ENCODE measurements at places on chromosomes 12 and 14. TPM values are rescaled to one million over a fixed set of nuclear protein-coding genes. Genes with fewer than 3 reads are reported as not detected.

The GPR84 gene
- total RNA-seq: 0.39 TPM

The PCED1B gene
- total RNA-seq: 42.3 TPM

The IKBIP gene
- 23.6 TPM for total RNA-seq

The GDF11 gene
- 18.2 TPM for total RNA-seq

The GARIN6 gene
- not detected for total RNA-seq

The RAD51B gene
- 31.7 TPM for total RNA-seq

The TMEM119 gene
- 0.30 TPM for total RNA-seq

The B4GALNT1 gene
- total RNA-seq: 1.9 TPM

The WNK1 gene
- total RNA-seq: 170 TPM

The SLC17A8 gene
- not detected for total RNA-seq

The TMBIM6 gene
- total RNA-seq: 445 TPM

The BCL2L2 gene
- total RNA-seq: 8.5 TPM

The EML5 gene
- 1.2 TPM for total RNA-seq

The IGF1 gene
- total RNA-seq: 0.75 TPM

The DUSP16 gene
- total RNA-seq: 37.3 TPM

The DDX47 gene
- 80.6 TPM for total RNA-seq

The FOXN4 gene
- not detected for total RNA-seq

The DBX2 gene
- total RNA-seq: not detected

The LIN7A gene
- 0.18 TPM for total RNA-seq

The PDE3A gene
- total RNA-seq: not detected

The VPS33A gene
- total RNA-seq: 30.0 TPM

The PZP gene
- not detected for total RNA-seq

The HNF1A gene
- not detected for total RNA-seq

The DNAJC22 gene
- 0.11 TPM for total RNA-seq

The TMPRSS12 gene
- not detected for total RNA-seq

The NXPH4 gene
- total RNA-seq: 1.0 TPM

The ETNK1 gene
- total RNA-seq: 87.1 TPM

The MGAT4C gene
- not detected for total RNA-seq

The C3AR1 gene
- total RNA-seq: 3.6 TPM

The RNFT2 gene
- total RNA-seq: 9.0 TPM

The ADGRD1 gene
- 0.50 TPM for total RNA-seq

The THTPA gene
- 10.9 TPM for total RNA-seq

The KRT78 gene
- not detected for total RNA-seq

The SLC39A2 gene
- total RNA-seq: 0.18 TPM

The ADCY4 gene
- 5.8 TPM for total RNA-seq

The PLA2G1B gene
- total RNA-seq: not detected

The PRH1 gene
- total RNA-seq: 18.0 TPM

The SDR9C7 gene
- not detected for total RNA-seq

The TPH2 gene
- total RNA-seq: not detected

Data from T-helper 2 cell treated with Interferon-gamma antibody and Interleukin-4, amounts not matched to agents 100 ng/mL and 5 ng/mL, for 36 hours (primary cell).